ENCODE measurements at places on chromosomes 3 and 15.
A peak's percentile ranks its signal among the peaks of the same experiment; 100 is the strongest.

- no peak for DNase-seq
Observed at GRCh38 chr3:102449341-102449740, 14.5 kb downstream of the ZPLD1 start.

DNA sequence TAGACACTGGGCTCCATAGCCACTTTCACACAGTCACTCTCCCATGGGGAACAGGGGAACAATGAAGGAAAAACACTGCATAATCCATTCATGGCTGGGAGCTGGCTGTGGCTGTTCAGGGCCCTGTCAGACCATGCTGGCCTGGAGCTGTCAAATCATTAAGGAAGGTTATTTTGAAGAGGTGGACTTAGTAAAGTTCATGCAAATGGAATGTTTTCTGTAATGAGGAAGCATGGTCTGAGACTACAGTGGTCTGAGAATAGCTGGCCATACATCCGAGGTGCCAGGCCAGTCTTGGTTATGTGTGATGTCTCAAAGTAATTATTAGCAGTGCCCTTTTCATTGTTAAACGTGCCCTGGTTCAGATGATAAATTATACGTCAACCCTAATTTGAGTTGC lies 117.1 kb upstream of the MRPS22 start:
- DNase-seq: no peak

DNA sequence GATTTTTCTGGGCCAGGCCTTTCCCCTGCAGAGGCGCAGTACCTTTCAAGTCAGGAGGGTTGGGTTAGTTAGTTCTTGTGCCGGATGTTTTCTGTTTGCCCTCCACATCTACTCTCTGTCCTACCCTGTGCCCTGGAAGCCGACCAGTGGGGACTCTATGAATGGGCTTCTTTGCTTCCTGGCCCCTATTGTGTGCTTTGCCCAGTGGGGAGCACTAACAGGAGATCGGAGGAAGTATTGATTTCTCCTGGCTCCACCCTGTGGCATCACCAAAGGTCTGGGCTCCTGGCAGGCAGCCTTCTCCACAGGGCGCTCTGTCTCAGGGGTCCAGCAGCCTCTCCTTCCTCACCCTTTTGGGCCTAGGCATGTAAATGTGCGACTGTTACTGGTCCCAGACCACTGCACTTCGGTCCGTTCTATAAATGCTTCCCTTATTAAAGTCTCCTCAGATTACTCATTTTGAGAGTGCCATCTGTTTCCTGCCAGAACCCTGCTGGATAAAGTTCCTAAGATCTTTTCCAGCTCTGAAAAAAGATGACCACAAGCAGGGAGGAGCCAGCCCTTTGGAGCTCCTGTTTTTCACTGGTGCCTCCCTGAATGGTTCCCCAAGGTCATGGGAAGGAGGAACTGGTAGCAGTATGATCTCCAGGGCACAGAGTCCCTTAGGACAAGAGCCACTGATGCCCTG lies 44.5 kb downstream of the CTDSPL start:
- DNase-seq: peak; percentile 46

- DNase-seq: no peak
Observed at GRCh38 chr3:186901135-186901734, 29.1 kb upstream of the ST6GAL1 start.

- no peak for DNase-seq
Observed at GRCh38 chr3:46655271-46655670, 38.2 kb downstream of the ALS2CL start.

DNA sequence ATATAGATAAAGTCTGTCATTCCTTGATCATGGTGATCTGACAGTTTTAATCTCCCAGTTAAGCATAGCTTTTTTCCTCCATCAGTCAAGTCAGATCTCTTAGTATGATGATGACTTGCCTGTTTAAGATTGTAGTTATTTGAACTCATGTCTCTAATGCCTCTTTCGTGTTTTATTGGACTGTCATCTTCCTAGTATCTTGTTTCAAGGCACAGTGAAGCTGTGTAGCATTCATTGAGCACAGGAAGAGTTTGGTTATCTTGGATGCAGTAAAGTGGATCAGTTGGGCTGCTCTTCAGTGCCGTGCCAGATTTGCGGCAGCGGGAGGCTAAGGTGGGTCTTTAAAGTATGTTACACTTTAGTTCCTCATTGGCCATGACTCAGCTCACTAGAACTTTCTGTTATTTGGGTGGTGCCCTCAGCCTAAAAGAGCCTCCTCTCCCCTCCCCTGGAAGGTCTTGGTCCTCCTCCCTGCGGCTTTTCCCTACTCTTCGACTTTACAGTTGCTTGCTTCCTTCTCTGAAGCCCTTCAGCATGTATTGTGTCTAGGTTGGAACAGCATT lies 45.7 kb upstream of the SKOR1 start:
- DNase-seq: no peak

- no peak for DNase-seq
Observed at GRCh38 chr15:101428758-101429157, 60.7 kb downstream of the PCSK6 start.

DNA sequence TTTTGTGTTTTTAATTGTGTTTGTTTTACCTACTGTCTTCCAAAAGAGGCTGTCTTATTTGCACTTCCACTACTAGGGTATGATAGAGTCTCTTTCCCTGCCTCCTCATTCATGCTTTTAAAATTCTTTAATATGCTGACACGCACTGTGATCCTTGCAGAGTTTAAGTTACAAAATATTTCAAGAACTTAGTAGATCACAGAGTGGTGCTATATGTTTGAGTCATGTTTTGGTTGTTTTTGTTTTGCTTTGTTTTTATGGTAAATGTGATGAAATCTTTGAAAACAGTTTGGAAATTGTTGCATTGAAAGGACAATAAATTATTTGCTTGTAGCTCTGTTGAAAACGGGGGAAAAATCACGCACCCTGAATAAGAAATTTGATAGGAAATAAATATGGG lies 5.9 kb upstream of the ABHD10 start:
- no peak for DNase-seq

DNA sequence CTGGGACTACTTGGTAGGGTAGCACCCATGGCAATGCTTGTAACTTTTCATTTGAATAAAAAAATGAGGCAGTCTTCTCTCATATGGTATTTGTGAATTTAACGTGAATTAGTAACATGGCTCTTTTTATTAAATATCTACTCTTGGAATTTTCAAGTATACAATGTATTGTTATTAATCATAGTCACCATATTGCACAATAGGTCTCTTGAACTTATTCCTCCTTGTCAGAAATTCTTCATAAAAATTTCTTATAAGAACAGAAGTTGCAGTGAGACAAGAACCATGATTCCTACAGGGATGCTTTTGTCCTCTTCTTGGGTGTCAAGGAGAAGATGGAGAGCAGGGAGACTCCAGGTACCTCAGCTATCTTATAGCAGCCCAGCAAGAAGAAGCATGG lies 203.8 kb upstream of the FEZF2 start:
- DNase-seq: no peak

- no peak for DNase-seq
Observed at GRCh38 chr15:61654918-61655317, 405.3 kb downstream of the VPS13C start.

GRCh38 chr3:50174947-50175524 lies 16.4 kb upstream of the GNAT1 start:
- no peak for DNase-seq

DNA sequence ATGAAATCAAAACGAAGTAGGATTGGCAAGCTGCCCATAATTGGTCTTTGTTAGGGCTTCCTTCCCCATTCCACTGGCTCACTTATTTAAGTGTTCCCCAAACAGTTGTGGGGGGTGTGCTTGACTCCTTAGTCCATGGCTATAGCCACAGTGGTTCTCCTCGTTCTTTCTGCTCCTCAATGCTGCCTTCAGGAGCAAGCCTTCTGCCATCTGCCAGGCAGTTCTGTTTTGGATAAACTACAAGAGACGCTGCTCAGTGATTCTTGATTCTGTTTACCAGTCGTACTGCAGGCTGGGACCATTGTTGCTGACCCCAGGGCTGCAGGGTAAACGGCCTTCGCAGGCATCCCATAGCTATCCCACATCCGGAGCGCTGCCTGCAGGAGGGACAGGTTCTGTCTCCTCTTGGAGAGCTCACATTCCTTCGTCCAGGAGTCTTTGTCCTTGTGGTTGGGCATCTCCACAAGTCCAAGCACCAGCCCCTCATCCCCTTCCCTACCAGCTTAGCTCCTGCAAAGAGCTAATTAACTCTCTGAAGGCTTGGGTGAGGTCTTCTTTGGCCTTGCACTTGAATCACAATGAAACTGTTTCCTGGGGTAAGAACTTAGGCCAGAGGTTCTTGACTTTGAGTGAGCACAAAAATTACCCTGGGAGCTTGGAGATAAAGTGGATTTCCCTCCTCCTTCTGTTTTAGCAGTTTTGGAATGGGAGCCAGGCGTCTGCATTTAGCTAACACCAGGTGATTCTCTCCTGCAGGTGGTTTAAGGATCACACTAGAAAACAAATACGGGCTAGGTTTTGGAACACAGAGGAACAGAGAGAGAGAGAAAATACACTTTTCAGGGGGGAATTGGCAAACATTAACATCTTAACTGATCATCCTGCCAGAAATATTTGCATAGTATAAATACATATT lies 114.9 kb downstream of the SV2B start:
- no peak for DNase-seq

- DNase-seq: no peak
Observed at GRCh38 chr3:78871048-78871447, 896.8 kb downstream of the ROBO1 start.

DNA sequence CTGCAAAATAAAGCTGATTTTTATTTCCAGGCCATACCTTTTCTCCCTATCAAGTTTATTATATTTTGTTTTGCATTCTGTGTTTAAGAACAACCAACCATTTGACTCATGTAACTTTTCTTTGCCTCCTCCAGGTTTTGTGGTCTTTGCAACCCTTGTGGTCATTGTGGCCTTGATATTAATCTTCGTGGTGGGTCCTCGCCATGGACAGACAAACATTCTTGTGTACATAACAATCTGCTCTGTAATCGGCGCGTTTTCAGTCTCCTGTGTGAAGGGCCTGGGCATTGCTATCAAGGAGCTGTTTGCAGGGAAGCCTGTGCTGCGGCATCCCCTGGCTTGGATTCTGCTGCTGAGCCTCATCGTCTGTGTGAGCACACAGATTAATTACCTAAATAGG lies 27.6 kb downstream of the NIPA2 start:
- no peak for DNase-seq

- DNase-seq: no peak
Observed at GRCh38 chr15:22880068-22880980, 41.9 kb downstream of the NIPA2 start.

DNA sequence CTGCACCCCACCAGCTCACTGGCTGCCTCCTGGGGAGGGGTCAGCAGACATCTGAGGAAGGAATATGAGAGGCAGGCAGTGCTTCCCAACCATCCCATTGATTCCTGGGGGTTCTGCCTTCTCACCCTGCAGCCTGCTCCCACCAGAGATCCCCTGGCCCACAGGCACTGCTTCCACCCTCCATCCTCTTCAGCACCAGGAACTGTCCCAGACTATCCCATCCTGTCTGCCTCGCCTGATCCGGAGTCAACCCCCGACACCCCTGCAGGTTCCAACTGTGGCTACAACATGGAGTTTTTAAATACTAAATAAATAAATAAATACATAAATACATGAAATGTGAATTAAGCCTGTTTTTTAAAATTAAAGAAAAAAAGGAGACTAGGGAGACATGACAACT lies 43.6 kb downstream of the CACNA2D2 start:
- DNase-seq: no peak

GRCh38 chr3:73490453-73491286 lies 134.1 kb downstream of the PDZRN3 start:
- DNase-seq: no peak

DNA sequence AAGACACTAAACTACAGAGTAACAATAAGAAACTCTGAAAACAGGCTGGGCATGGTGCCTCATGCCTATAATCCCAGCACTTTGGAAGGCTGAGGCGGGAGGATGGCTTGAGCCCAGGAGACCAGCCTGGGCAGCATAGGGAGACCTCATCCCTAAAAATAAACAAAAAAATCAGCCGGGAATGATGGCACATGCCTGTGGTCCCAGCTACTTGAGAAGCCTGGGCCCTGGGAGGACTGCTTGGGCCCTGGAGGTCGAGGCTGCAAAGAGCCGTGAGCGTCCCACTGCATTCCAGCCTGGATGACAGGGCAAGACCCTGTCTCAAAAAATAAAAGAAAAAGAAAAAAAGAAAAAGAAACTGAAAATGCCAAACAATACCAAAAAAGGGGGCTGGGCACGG lies 55.4 kb downstream of the TMCC1 start:
- no peak for DNase-seq

DNA sequence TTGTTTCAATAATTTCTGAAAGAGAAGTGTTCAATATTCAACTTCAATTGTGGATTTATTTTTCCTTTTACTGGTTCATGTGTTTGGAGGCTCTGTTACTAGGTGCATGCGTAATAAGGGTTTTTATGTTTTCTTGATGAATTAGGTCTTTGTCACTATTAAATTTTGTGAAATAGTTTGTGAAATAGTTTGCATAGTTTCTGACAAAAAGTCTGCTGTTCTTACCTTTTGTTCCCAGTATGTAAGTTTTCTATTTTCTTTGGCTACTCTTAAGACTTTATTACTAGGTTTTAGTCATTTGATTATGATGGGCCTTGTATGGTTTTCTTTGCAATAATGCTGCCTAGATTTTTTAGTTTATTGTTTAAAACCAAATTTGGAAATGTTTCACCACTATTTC lies 38.0 kb downstream of the MEF2A start:
- no peak for DNase-seq

DNA sequence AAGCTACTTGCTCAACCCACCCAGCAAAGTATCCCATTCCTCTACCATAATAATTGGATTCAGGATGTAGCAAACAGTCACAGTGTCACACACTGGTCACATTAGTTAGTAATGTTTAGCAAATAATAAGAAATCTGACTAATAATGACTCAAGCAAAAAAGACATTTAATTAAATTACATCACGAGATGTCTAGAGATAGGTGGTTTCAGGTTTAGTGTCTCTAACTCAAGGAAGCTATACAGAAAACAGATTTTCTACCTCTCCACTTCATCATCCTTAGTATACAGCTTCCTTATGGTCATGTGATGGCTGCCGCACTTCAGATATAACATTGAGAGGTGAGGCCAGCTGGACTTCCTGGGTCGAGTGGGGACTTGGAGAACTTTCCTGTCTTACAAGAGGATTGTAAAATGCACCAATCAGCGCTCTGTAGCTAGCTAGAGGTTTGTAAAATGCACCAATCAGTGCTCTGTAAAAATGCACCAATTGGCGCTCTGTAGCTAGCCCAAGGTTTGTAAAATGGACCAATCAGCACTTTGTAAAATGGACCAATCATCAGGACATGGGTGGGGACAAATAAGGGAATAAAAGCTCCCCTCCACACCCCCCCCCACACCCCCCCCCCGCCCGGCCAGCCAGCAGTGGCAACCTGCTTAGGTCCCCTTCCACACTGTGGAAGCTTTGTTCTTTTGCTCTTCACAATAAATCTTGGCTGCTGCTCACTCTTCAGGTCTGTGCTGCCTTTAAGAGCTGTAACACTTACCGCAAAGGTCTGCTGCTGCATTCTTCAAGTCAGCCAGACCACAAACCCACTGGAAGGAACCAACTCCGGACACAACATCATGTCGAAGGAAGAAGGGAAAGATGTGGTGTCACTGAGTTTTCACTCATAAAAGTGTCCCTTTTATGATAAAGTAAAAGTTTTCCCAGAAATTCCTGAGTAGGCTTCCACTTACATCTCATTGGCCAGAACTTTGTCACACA lies 24.9 kb upstream of the ARPIN start:
- no peak for DNase-seq

- DNase-seq: peak; percentile 75
Observed at GRCh38 chr3:157335233-157336076, 101.2 kb upstream of the PTX3 start.

Data from pons (tissue), 1 donor.